ENCODE measurements at places on chromosomes 5 and 9.

DNA sequence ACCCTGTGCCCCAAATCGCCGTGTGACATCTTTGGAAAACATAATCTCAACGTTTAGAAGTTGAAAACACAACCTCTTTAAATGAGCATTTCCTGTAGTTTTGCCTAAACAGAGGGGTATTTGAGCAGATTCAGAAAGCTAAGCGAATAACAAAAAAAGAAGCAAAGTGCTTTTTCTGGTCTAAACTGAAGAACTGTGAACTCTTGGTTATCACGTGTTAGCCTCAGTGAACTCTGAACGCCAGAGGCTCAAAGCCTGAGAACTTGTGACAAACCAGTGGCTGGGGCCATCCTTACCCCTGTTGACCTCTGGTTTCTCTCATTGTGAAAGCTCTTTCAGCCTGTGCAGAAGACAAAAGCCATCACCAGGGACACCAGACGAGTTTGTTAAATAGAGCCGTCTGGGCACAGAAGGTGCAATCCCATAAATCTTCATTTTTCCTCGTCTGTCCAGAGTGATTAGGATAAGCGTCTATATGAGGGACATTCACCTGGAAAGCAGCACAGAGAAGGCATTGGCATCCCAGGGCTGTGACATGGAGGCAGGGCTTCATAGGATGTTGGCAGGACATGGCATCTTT lies 61.4 kb upstream of the ICE1 start:
- no peak for DNase-seq

DNA sequence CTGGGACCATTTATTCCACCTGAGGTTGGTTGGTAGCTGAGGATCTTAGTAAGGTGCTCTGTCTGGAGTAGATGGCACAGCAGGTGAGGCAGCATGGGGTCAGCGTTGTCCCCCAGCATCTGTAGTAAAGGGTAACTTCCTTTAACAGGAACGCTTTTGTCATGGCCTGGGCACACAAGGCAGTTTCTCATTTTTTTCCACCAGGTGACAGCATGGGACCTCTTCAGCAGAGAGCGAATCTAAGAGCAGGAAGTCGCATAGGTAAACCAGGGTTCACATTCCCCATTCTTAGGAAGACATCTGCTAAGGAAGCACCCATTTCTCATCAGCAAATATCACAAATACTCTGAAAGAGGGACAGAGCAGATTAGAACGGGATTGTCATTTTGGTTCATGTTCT lies 56.5 kb downstream of the GPR107 start:
- DNase-seq: no peak

DNA sequence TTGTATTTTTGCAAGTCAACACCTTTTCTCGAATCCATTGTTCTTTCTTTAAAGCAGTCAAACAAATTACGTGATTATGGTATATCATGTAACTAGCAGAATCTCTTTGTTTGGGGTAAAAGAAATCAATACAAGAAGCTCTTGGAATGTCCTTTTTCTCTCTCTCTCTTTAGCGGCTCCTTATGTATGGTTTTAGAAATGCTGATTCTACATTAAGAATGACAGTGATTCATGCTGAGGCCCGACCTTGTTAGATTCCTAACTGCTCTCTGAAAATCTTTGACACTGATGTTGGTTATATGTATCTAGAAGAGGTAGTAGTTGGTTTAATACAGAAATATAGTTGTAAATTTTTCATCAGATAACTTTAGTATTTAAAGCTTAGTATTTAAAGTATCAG lies 76.4 kb downstream of the SNX24 start:
- no peak for DNase-seq

DNA sequence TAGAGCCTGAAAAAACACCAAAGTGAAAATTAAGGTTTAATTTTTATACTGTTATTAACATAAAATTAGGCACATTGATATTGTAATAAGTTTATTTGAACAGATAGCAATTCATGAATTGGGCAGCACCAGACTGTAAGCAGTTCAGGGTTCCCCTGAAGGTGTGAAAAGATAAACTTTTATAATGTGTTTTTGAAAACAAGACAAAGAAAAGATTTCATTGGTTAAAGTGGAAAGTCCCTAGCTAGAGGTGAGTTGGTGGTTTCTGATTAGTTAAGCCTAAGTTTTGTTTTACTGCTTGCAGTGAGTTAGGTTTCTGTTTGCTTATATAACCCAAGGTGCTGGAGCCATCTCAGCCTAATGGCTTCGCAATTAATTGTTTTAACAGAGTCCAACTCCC lies 96.5 kb upstream of the RPS23 start:
- no peak for DNase-seq

- DNase-seq: peak; percentile 41
Observed at GRCh38 chr5:14331386-14331781, 188.2 kb downstream of the TRIO start.

DNA sequence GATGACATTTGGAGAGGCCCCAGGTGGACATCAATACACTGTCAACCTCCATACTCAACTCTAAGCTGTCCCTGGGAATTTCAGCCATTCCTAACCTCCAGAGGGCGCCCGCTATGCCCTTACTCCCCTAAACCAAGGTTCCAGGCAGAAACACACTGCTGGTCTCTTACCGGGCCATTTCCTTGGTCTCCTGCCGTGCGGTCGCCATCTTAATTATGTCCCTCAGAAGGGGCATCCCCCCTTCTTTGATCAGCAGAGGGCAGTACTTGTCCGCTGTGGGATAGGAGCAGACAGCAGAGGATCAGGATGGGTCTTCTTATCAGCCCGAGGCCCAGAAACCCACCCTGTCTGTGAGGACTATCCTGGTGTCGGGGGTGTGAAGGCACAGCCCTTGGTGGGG lies 9.3 kb upstream of the ZDHHC12 start:
- peak; percentile 17 for DNase-seq

DNA sequence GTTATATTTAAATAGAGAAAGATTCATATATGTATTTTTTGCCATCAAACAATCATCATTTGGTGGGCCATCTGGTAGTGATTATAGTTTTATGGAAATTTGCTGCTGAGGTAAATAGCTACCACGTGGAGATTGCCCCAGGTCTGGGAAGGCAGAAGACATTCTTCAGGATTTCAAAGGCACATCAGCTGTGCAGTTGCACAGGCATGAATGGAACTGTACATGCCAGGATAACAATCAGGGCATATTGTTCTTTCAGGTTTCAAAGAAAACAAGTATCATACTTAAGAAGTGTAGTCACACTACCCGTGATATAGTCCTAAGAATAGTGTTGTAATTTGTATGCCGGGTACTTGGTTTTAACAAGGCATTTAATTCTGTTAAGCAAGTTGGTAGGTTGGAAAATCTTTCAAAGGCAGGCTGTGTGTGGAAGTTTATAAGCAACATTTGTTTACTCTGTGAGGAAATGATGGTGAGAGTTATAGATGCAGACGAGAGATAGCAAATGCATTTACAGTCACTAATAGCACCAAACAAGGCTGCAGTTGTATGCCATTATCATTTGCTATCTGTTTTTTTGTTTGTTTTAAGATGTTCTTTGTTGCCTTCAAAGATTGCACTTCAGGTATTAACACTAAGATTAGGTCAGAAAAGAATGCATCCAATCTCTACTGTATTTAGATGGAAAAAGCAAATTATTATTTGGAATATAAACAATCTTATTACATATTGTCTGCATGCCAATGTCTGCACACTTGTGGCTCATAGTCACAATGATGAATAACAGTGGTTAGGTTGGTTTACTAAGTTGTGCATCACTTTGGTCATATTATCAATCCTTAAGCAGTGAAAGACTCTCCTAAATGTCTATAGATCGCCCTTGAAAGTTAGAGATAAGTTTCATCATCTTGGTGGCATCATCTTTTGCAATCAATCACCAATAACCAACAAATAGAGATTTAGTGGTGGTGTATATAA lies 55.3 kb downstream of the RPS23 start:
- no peak for DNase-seq

DNA sequence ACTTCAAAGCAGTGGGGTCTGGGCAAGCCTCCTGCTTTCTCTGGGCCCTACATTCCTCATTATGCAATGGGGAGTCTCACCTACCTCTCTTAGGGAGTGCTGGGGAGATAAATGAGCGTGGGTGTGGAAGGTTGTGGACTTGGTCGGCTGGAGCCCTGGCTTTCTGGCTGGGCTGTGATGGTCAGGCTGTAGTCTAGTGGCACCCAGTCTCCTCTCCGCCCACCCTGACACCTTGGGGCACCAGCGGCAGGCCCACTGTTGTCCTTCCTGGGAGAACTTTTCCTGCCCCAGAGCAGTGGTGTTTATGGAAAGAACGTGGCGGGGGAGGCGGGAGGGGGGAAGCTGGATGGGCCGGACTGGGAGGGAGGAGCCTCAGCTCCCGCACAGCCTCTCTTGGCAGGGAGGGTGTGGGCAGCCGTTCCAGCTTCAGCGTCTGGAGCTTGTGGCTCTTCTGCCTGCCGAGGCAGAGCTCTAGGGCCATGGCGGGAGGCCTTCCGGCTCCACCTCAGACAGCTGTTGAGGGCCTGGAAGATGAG lies 4.1 kb downstream of the PTGS1 start:
- DNase-seq: no peak

DNA sequence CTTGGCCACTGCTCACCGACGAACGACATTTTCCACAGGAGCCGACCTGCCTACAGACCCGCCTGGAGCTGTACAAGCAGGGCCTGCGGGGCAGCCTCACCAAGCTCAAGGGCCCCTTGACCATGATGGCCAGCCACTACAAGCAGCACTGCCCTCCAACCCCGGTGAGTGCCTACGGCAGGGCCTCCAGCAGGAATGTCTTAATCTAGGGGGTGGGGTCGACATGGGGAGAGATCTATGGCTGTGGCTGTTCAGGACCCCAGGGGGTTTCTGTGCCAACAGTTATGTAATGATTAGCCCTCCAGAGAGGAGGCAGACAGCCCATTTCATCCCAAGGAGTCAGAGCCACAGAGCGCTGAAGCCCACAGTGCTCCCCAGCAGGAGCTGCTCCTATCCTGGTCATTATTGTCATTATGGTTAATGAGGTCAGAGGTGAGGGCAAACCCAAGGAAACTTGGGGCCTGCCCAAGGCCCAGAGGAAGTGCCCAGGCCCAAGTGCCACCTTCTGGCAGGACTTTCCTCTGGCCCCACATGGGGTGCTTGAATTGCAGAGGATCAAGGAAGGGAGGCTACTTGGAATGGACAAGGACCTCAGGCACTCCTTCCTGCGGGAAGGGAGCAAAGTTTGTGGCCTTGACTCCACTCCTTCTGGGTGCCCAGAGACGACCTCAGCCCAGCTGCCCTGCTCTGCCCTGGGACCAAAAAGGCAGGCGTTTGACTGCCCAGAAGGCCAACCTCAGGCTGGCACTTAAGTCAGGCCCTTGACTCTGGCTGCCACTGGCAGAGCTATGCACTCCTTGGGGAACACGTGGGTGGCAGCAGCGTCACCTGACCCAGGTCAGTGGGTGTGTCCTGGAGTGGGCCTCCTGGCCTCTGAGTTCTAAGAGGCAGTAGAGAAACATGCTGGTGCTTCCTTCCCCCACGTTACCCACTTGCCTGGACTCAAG lies 1.5 kb downstream of the CSF2 start:
- DNase-seq: peak; percentile 25

GRCh38 chr9:72349911-72350310 lies 15.1 kb downstream of the ZFAND5 start:
- DNase-seq: no peak

- DNase-seq: no peak
Observed at GRCh38 chr5:68739752-68740151, 354.1 kb upstream of the SLC30A5 start.

- DNase-seq: no peak
Observed at GRCh38 chr5:150946351-150946905, 41.6 kb upstream of the ZNF300 start.

GRCh38 chr9:126893079-126893478 lies 21.5 kb upstream of the RALGPS1 start:
- DNase-seq: no peak

DNA sequence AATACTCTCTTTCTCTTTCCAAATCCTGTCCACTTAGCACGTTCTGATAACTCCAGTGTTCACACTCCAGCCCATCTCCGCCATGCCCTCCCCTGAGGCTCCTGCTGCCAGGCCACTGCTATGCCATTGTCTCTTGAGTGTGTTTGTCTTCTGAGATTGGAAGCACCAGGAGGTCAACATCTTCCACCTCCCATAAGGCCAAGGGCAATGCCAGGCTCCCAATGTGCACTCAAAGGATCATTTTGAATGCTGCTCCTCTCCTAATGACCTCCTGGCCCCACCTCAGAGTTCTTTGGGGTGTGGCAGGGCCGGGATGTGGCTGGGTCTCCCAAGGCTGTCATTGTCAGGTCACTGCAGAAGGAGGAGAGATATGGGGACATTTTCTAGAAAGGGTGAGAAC lies 19.5 kb downstream of the IGIP start:
- DNase-seq: no peak

GRCh38 chr5:157178966-157179365 lies 1.7 kb upstream of the ITK start:
- no peak for DNase-seq

DNA sequence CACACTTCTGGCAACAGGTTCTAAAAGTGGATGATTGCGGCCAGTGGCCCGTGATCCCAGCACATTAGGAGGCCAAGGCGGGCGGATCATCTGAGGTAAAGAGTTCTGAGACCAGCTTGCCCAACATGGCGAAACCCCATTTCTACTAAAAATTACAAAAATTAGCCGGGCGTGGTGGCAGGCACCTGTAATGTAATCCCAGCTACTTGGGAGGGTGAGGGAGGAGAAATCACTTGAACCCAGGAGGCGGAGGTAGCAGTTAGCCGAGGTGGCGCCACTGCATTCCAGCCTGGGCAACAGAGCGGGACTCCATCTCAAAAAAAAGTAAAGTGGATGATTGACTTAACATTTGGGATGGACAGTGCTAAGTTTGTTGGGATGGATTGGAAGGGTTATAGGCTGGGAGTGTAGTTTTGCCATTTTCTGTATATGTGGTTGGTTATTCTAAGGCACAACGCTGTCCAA lies 3.4 kb downstream of the MATR3 start:
- DNase-seq: no peak

DNA sequence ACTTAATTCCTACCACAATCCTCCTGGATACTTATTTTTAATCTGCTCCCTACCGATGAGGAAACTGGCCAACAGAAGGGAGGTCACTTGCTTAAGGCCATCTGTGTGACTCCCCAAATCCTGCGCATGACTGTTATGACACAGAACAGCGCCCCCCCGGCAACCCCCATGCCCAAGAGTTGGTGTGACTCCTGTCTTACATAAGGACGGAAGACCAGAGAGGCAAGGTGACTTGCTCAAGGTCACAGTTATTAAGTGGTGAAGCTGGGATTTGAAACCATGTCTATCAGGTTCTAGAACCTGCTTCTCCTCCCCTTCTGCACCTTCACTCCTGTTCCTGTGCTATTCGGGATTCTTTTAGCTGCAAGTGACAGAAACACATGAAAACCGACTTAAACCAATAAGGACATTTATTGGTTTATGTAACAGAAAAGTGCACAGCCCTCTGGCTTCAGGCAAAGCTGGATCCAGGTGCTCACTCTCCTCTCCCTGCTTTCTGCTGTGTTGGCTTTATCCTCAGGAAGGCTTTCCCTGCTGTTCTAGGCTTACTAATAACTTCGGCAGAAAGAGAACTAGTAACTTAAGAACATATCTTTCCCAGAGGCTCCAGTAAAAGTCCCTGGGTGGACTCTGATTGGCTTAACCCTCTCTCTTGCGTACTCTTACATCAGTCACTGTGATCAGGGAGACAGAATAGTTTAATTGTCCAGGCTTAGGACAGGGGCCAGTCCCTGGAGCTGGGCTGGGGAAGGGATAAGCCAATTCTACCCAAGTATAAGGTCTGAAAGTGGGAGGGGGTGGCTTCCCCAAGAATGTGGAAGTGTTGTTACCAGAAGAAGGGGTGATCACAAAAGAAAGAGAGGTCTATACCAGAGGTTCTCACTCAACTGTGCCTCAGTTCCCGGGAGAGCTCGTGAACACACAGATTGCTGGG lies 43.7 kb downstream of the FGF18 start:
- no peak for DNase-seq

Data from CD4-positive, alpha-beta T cell treated with Interleukin-4 for 1 hour (primary cell).